GM18507 (cell line): ENCODE measurements at places on chromosomes 6 and 20.

DNA sequence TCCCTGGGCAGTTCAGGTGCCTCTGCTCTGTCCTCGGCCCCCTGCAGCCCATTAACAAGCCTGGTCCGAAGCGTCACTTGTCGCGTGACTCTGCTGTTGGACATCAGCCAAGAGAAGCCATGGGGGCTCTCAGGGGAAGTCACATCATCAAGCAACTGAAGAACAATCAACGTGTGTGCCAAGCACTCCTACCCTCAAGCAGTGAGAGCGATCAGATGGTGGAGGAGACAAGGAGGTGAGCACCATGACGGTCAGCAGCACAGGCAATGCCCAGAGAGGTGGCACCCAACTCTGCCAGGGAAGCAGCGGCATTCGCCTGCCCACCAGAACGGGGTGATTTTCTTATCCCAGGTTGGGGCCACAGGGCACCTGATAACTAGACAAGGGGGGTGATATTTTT, 132.7 kb downstream of the AGPAT4 start:
- no peak for DNase-seq

GRCh38 chr6:45806172-45806571, 209.5 kb downstream of the CLIC5 start:
- DNase-seq = no peak

DNA sequence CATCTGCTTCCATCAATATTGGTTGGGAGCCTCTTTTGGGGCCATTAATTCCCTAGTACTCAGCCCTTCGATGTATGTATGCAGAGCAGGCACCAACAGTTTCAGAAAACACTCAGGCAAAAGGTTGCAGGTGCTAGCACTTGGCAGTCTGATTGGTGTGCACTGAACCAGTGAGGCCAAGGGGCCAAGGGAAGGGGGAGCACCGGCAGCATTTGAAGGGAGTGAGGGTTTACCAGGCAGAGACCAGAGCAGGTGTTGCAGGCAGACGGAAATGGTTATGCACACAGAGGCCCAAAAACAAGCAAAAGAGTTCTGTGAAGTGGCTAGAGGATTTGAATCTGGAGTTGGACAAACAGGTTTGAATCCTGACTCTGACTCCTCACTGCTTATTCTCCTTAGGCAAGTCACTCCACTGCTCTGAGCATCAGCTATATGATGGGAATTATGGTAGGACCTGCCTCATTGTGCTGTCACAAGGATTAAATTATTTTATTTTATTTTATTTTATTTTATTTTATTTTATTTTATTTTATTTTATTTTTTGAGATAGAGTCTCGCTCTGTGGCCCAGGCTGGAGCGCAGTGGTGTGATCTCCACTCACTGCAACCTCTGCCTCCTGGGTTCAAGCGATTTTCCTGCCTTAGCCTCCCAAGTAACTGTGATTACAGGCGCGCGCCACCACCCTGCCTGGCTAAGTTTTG, 58.1 kb upstream of the SHLD1 start:
- peak; percentile 57 for DNase-seq

- DNase-seq = no peak
Measured at GRCh38 chr20:46852313-46852712, 42.3 kb upstream of the EYA2 start.

DNA sequence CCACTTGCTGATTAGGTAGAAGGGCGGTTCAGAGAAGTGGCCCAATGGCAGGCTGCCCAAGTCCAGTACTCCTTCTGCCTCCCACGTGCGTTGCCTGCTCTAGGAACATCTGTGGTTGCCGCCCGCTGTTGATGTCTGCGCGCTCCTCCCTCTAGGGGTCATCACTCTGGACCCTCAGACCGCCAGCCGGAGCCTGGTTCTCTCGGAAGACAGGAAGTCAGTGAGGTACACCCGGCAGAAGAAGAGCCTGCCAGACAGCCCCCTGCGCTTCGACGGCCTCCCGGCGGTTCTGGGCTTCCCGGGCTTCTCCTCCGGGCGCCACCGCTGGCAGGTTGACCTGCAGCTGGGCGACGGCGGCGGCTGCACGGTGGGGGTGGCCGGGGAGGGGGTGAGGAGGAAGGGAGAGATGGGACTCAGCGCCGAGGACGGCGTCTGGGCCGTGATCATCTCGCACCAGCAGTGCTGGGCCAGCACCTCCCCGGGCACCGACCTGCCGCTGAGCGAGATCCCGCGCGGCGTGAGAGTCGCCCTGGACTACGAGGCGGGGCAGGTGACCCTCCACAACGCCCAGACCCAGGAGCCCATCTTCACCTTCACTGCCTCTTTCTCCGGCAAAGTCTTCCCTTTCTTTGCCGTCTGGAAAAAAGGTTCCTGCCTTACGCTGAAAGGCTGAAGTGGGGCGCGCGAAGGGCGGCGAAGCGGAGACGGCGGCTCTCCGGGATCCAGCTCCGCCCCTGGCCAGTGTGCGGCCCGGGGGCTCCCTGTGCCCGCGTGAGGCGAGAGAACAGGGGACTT, 8.5 kb downstream of the TRIM15 start:
- no peak for DNase-seq

DNA sequence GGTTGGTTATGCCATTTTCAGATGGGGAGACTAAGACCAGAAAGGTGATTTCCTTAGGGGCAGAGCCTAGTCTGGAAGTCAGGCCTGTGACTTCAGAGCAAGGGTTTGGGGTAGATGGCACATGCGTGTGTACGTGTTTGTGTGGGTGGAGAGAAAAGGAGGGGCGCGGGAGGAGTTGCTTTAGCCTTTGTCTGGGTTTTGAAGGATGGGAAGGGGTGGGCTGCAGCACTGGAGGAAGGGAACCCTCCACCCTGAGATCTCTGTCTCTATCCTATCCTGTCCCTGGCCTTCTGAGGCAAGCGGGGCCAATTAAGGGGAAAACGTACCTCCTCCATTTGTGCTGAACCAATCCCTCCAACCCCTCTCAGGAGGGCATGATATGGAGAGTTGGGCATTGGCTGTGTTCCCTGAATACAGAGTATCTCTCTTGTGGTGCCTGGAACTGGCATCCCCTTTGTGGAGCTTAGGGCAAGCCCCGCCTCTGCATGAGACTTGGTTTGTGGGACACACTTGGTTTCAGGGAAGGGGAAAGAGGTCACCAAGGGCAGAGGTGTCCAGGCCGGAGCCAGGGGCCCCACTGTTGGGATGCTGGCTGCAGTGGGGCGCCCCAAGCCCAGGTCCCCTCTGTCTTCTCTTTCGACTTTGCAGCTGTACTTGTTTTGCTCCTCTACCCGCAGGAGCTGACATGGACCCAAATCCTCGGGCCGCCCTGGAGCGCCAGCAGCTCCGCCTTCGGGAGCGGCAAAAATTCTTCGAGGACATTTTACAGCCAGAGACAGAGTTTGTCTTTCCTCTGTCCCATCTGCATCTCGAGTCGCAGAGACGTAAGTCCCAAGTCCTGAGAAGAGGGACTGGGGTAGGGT, at the start of gene DBNDD2:
Gene DBNDD2, plus strand, starts transcription at position 507 of the 863 bp plus-strand sequence. Its CDS starts 179 bp downstream, at position 686.
- DNase-seq = no peak

DNA sequence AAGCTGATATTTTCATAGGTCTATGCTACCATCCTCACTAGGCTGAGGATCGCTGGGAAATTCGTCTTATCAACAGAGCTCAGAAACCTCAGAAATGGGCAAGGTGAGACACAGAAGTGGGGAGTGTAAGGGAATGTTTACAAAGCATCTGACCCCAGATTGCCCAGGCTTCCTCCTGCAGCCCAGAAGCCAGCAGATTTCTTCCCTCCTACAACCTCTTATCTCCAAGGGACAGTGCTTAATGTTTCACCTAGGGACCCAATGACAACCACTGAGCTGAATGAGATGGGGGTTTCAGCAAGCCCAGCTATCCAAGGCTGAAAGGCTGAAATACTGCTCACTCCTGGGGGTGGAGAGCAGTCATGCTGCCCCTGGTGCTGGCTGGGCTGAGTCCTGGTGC, 52.4 kb upstream of the TBC1D7 start:
- no peak for DNase-seq

DNA sequence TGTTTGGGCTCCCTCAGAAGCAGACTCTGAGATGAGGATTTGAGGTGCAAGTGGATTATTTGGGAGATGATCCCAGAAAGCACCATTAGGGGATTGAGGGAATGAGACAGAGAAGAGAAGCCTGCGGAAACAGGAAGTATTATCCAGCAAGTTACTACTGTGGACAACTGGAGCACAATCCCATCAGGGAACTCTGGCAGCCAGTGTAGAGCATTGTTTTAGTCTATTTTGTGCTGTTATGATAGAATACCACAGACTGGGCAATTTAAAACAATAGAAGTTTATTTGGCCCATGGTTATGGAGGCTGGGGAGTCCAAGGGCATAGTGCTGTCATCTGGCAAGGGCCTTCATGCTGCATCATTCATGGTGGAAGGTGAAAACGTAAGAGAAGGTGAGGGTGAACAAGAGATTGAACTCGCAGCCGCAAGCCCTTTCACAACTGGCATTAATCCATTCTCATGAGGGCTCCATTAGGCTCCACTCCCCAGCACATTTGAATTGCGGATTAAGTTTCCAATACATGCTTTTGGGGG, 43.5 kb upstream of the SLC9A8 start:
- no peak for DNase-seq

GRCh38 chr20:58877050-58877975, 24.8 kb downstream of the GNAS start:
- DNase-seq = no peak

DNA sequence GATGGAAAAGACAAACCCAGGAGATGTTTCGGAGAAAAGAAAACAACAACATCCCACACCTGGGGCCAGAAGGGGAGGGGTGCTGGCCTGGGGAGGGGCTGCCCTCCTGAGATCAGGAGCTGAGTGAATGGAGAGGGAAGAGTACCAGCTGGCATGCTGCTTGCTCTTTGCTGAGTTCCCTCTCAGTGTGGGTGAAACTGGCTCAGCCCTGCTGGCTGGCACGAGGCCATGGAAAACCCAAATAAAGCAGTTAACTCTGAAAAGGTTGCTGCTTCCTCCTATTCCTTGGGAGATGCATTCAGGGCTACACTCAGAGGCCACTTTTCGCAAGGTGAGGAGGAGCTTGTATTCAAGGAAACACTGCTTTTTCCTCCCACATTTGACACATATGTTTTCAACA, 8.0 kb upstream of the KCNK16 start:
- DNase-seq = no peak

- no peak for DNase-seq
Measured at GRCh38 chr20:54090230-54091119, 20.1 kb upstream of the BCAS1 start.

GRCh38 chr6:73258721-73259120, 4.3 kb downstream of the KHDC1 start:
- DNase-seq = no peak
